ENCODE measurements at places on chromosomes 16 and 17.

- peak; percentile 91 for DNase-seq
Measured at GRCh38 chr16:2497116-2497630, 16.6 kb upstream of the ATP6V0C start.

GRCh38 chr16:84739349-84740124 lies 39.7 kb downstream of the USP10 start:
- DNase-seq: no peak

- no peak for DNase-seq
Measured at GRCh38 chr17:34287875-34288274, 2.3 kb downstream of the CCL11 start.

GRCh38 chr16:46739934-46740333 lies 8.2 kb downstream of the MYLK3 start:
- DNase-seq: no peak

- peak; percentile 81 for DNase-seq
Measured at GRCh38 chr16:57576429-57576870, 34.0 kb downstream of the ADGRG5 start.

- DNase-seq: peak; percentile 85
Measured at GRCh38 chr16:3282103-3282729, 1.1 kb upstream of the ZNF263 start.

GRCh38 chr17:72852277-72852938 lies 240.1 kb downstream of the SLC39A11 start:
- no peak for DNase-seq

- DNase-seq: no peak
Measured at GRCh38 chr17:76468634-76469010, 1.2 kb downstream of the AANAT start.

DNA sequence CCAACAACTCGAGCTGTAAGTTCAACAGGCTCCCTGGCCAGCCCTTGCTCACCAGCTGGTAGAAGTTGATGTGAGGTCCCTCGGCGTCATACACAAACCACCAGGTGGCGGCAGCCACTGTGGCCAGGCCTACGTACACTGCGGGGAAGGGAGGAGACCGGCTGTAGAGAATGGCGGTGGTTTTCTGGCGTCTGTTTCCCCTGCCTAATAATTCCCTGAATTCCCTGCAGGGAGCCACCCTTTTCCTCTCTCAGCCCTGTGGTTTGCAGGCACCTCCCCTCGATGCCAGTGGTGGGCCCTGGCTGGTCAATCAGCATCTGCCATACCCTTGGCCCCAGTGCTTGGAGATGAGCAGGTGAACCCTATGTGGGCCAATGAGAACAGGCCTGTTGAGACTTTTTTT lies 18.9 kb upstream of the P2RX1 start:
- DNase-seq: peak; percentile 76

GRCh38 chr16:59339871-59340270 lies 605.8 kb upstream of the GOT2 start:
- DNase-seq: no peak

GRCh38 chr16:57004387-57005250 lies 15.3 kb downstream of the NLRC5 start:
- no peak for DNase-seq

- DNase-seq: no peak
Measured at GRCh38 chr16:83959656-83960434, 6.8 kb downstream of the OSGIN1 start.

GRCh38 chr17:82497483-82498405 lies 21.8 kb upstream of the FOXK2 start:
- no peak for DNase-seq

DNA sequence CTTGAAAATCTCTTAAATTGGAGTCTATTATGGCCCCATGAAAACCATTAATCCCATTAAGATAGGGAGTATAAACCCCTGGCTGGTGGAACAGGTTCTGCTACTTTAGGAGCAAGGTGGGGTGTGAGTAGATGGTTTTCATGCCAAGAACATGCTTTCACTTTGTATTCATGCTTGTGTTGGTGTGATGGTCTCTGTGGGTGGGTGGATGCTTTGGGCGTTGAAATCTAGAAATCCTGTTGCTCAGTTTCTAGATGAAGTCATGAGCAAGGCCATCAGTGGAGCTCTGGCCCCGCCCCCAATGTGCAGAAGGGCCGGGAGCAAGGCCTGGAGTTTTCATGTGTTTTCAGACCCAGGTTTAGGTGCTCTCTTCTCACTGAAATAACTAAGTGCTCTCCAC lies 20.1 kb downstream of the PLD6 start:
- DNase-seq: no peak

- DNase-seq: peak; percentile 81
Measured at GRCh38 chr17:60391471-60392041, 377 bp downstream of the USP32 start.

GRCh38 chr17:73157521-73157890 lies 7.3 kb upstream of the SSTR2 start:
- no peak for DNase-seq

DNA sequence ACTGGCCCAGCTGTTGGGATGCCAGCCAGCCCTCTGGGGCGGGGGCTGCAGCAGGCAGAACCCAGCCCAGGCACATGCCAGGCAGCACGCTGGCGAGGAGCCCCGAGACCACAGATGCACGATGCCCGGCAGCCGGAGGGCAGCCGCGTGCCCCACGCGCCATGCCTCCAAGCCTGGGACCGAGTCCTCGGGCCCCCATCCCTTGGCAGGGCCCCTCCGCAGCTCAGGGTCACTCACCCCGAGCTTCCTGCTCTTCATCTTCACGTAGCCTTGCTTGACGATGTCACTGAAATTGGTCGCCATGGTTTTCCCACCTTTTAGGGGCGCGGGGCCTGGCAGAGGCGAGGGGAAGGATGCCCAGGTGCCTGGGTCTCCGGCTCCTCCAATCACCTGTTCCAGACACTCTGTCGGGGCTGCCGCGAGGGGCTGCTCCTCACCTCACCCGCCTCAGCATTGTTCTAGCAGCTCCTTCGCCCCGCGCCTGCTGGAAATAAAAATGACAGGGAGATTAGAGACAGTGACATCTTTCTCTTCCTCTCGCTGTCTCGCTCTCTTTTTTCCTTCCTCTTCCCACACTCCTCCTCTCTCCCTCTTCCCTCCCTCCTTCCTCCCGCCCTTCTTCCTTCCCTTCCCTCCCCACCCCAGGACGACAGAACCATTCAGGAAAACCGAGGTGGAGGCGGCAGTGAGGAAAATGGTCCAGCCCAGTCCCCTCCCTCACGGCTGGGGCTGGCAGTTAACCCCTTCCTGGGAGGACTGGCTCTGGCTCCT lies 6.9 kb downstream of the DOK4 start:
- peak; percentile 88 for DNase-seq

DNA sequence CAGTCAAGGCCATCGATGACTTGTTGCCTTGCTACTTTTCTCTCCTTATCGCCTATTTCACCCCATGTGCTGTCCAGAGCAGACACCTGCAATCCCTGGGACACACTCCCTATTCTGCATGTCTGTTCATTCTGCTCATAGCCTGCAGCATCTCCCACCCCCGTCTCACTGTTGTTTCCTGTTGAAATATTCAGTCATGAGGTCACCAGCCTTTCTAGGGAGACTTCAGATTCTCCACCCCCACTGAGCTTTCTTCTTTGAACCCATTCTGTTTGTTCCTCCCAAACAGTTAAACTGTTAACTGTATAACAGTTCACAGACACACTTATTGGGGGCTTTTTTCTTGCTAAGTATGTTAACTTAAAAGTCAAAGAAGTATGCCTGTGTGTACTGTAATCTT lies 94.4 kb downstream of the AATF start:
- no peak for DNase-seq

GRCh38 chr16:85010446-85010930 lies 847 bp downstream of the ZDHHC7 start:
- DNase-seq: no peak

DNA sequence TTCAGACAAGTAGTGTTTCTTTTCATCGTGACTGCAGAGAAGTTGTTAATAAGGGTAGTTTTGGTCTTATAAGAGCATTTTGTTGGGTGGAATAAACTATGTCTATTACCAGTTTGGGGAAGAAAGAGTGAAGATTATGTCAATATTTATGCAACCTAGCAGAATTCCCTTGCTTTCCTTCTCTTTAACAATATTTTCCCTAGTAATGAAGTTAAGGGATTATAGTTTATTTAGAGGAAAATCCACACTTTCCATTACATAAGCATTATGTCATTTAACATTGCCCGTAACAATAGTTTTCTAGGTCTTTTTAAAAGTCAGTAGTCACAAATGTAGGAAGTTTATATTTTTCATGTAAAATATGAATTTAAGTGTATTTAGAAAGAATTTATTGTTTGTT lies 2.5 kb upstream of the MAF start:
- DNase-seq: no peak

- no peak for DNase-seq
Measured at GRCh38 chr16:61858988-61859387, 177.2 kb downstream of the CDH8 start.

DNA sequence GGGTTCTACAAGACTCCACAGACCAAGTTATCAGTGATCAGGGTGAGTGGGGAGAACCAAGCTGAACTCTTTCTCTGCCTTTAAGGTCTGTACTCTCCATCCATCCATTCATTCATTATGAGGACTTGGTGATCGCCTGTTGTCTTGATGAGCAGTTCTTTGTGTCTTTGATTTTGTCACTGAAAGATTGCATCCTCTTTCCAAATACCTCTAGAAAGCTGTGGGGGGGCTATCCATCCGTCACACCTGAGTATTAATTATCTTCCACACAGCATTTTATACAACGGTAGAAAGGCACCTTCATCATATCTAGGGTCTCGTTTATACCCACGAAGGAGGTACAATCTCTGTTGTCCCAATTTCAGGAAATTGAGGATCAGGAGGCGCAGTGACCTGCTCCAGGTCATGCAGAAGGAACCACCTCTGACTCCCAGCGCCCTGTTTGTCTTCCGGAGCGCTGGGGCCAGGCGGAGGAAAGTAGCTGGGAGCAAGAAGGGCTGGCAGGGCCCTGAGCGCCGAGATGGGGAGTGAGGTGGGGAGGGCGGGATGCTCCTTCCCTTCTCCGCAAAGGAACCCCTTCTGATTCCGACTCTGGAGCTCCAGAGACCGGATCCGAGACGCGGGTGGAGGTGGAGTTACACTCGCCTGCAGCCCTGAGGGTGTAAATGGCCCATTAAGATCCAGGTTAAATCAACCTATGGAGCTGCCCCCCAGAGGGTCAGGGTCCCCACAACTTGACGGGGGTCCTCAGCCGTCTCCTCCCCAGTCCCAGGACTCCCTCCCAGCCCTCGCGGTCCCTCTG lies 605 bp upstream of the ABAT start:
- no peak for DNase-seq

GRCh38 chr17:75403131-75403530 lies 2.3 kb downstream of the GRB2 start:
- DNase-seq: no peak

- no peak for DNase-seq
Measured at GRCh38 chr17:43026595-43026994, 1.6 kb downstream of the RND2 start.

DNA sequence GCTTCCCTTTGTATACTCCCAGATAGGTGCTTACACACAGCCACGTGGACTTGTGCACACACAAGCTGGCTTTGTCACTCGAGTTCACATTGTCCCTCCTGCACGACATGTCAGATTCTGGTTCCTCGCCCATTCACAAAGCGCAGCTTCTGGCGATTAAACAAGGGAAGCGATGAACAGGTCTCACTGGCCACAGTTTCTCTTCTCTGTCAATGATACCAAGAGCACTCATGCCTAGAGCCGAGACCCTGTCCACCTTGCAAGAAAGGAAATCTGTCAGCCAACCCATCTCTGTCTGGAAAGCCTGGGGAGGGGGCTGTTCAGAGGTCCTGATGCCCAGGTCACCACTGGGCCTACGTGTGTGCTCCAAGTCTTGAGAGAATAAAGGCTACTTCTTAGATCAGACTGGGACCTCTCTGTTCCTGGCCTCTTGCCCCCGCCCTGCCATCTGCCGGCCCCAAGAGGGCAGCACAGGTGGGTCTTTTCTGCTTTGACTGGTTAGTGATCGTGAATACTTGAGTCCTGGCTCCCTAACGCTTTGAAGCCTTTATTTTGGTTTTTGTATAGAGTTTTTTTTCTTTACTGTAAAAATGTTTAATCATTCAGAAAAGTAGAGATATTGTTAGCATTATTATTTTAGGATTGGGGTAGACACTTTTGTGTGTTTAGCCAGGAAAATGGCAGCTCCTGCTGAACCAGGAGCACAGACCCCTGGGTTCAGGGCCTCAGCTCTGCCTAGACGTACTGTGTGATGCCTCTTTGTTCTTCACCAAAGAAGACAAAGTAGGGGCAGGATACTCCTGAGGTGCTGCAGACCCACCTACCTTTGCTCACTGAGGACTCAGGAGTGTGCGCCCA lies 104.7 kb downstream of the MRM1 start:
- peak; percentile 80 for DNase-seq

- DNase-seq: no peak
Measured at GRCh38 chr17:11178581-11178980, 62.4 kb upstream of the SHISA6 start.

DNA sequence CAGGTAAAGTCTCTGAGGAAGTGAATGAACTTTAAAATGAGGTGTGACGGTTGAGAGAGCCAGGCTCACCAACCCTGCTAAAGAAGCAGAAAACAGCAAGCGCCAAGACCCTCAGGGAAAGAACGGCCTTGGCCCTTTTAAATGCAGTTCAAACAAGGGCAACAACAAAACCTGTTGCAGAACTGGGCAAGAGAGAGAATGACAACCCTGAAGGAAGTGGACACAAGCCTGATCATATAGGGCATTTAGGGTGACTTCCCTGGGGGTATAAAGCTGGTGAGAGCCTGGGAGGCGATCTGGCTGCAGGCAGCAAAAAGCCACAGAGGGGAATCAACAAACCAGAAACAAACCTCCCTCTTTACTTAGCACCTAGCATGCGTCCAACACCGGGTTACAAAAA lies 1.0 kb downstream of the CPPED1 start:
- DNase-seq: no peak

DNA sequence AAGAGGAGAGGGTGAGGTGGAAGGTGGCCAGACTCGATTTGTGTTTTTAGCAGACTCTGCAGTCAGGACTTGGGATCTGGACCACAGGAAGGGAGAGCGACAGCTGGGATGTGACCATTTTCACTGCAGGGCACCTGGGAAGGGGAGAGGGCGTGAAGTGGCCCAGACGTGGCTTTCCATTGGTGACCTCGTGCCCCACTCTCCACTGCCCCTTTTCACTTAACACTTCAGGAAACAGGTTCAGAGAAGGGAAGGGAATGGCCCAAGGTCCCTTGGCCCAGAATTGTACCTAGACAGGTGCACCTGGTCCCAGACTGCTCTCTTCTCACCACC lies 22.9 kb upstream of the MPRIP start:
- no peak for DNase-seq

- DNase-seq: peak; percentile 14
Measured at GRCh38 chr17:51500454-51500853, 240.1 kb downstream of the UTP18 start.

Measured in BE2C (cell line).